ENCODE measurements at places on chromosomes 16 and 17.

DNA sequence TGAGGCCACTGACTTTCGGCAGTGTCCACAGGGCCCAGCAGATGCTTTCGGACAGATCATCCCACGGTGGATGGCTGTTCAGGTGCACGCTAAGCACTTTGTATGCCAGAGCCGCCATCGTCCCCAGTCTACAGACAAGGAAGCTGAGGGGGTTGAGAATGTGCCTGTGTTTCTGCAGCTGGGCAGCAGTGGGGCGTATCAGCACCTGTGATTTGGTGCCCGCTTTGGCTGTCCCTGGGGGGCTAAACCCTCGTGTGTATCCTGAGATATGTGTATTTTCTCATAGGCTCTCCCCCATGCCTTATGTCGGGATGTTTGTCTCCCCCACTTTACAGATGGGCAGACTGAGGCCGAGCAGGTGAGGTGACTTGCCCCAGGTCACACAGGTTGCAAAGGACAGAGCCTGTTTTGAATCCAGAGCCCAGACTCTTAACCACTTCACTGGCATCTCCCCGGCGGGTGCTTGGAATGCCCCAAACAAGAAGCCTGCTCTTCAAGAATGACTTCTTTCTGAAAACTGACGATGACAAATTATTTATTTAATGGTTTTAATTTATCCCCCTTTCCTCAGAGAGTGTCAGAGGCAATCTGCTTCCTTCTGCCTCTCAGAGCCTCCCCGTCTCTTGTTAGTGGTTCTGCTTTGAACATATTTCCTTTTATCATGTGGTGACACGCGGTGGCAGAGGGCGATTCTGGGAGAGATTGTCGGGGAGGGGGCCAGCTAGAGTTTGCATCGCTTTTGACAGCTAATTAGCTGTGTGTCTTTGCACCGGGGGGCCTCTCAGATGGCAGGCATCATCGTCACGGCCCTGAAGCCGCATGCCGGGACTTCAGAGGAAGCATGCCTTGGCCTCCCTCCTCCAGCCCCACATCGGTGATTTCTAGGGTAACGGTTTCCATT lies 149.6 kb upstream of the CIBAR2 start:
- no peak for DNase-seq

GRCh38 chr17:2547176-2547575 lies 35.5 kb upstream of the METTL16 start:
- DNase-seq: no peak

- no peak for DNase-seq
These were observed 22.6 kb upstream of the MLKL start for GRCh38 chr16:74723256-74723655.

DNA sequence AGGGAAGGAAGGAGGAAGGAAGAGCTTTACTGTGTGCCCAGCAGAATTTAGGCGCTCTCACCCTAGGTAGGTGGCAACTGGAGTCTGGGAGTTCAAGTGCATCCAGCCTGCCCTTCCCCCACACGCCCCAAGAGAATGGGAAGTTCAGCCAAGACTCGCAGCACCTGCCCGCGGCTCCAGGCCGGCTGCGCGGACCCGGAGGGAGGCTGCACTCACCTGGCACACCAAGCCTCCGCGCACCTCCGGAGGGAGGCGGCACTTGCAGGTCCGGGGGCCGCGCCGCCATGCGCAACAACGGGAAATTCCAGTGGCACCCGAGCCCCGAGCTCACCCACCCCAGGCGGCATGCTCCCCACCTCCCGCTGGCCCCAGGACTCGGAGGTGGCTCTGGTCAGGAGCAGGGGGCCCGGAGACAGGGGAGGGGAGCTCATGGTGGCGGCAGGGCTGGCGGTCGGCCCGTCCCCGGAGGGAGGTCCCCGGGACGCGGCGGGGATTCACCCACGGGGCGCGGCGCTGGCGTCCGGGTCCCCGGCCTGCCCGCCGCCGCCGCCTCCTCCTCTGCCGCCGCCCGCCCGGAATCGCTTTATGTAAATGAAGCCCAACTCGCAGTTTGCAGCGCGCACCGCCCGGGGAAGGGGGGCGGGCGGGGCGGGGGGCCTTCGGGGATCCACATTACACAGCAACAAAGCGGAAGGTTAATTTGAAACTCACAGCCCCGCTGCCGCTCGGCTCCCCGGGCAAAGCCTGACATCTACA lies at the start of gene ZFHX3:
Gene ZFHX3, minus strand, starts transcription at position 593 of the 756 bp plus-strand sequence. CDS start 87,983 bp downstream, outside the sequence.
- peak; percentile 34 for DNase-seq

GRCh38 chr17:70447588-70447987 lies 278.3 kb downstream of the KCNJ2 start:
- DNase-seq: no peak

- no peak for DNase-seq
These were observed 4.9 kb upstream of the IL32 start for GRCh38 chr16:3060339-3061127.

All from activated CD4-positive, alpha-beta T cell treated with anti-CD3 and anti-CD28 coated beads, Interleukin-2, amount 50 U/mL, for 48 hours (primary cell).